ENCODE measurements at places on chromosomes 4 and X. TPM values are rescaled to one million over a fixed set of nuclear protein-coding genes. Genes with fewer than 3 reads are reported as not detected.

LYAR gene
- total RNA-seq: 57.8 TPM

SYTL5 gene
- not detected for total RNA-seq

CFAP99 gene
- 0.22 TPM for total RNA-seq

RIPPLY1 gene
- not detected for total RNA-seq

MBNL3 gene
- total RNA-seq: 22.0 TPM

LONRF3 gene
- total RNA-seq: 4.3 TPM

UBA1 gene
- total RNA-seq: 63.8 TPM
